ENCODE measurements at places on chromosomes 4 and X. TPM values are rescaled to one million over a fixed set of nuclear protein-coding genes. Genes with fewer than 3 reads are reported as not detected.

DNA sequence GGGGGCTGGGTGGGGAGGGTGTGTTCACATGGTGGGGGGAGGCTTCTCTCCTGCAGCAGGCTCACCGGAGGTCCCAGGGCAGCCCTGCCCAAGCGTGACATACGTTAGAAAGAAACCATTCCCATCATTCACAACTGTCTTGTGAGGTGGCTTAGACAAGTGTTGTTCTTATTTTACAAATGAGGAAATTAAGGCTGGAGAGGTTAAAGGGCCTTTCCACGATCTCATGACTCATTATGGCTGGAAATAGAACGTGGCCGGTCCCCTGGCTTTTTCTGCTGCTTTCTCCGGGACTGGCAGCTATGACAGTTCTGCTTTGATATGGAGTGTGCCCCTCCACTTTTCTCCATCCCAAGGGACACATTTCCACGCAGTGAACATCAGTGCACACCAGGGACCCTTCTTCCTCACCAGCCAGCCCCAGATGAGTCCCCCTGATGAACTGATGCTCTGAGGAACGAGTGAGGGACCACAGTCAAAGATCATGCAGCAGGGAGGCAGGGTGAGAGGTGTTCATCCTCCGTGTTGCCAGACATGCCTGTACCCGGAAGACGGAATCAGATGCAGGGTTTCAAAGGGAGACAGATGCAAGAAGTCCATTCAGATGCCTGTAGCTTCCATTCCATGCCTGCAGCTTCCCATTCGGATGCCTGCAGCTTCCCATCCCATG lies 64.0 kb upstream of the ACSL1 start:
- no peak for ATAC-seq

DNA sequence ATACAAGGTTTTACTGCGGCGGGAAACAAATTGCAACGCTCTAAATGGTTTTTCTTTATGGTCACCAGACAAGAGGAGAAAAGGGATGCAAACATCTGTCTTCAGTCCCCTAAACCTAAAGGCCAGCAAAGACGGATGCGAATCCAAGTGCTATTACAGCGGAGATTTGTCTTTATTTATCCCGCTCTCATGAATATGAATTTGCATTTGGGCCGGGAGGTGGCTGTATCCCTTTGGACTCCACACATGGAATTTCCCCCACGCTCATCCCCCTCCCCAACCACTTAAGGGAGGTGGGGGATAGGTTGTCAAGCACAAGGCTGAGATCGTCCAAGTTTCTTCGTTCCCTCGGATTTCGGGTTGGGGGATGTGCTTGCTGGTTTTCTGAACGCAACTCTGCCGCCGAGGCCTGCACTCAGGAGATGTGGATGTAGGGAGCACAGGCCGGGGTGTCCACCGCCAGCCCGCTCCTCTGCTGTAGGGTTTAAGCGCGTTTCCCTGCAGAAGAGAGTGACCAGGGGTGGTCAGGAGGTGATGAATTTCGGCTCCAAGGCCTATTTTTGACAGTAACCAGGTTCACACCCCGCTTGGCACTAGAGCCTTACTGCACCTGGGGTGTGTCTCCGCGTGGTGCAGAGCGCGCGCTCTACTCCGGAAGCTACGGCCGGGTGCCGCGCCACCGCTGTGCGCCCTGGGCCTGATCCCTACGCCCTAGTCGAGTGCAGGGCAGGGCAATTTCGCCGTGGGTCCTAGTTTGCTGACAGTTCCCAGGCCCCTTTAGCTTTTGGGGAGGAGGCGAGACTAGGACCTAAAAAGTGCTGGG lies 2.3 kb upstream of the PHOX2B start:
- ATAC-seq, result no peak

- no peak for ATAC-seq
These were observed 89.3 kb downstream of the MGST2 start for GRCh38 chr4:139754938-139755337.

- no peak for ATAC-seq
These were observed 17.3 kb downstream of the HTRA3 start for GRCh38 chr4:8286719-8287342.

GRCh38 chr4:156954587-156954986 lies 17.0 kb downstream of the PDGFC start:
- no peak for ATAC-seq

GRCh38 chrX:17820100-17820499 lies 41.0 kb downstream of the RAI2 start:
- no peak for ATAC-seq

GRCh38 chr4:181350615-181351415 lies 892.4 kb upstream of the TENM3 start:
- ATAC-seq, result no peak

GRCh38 chr4:53997898-53998297 lies 66.5 kb downstream of the CHIC2 start:
- ATAC-seq, result no peak

DNA sequence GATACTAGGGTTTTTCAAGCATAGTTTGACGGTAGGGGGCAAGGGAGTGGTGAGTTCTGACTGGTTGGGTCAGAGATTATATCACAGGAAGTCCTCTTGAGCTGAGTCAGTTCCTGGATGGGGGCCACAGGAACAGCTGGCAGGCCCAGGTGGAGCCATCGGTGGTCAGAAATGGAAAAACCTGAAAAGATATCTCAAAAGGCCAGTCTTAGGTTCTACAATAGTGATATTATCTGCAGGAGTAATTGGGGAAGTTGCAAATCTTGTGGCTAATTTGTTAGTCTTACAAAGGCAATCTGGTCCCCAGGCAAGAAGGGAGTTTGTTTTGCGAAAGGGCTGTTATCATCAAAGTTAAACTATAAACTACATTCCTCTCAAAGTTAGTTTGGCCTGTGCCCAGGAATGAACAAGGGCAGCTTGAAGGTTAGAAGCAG lies 159.3 kb downstream of the PTCHD1 start:
- ATAC-seq, result peak; percentile 43

DNA sequence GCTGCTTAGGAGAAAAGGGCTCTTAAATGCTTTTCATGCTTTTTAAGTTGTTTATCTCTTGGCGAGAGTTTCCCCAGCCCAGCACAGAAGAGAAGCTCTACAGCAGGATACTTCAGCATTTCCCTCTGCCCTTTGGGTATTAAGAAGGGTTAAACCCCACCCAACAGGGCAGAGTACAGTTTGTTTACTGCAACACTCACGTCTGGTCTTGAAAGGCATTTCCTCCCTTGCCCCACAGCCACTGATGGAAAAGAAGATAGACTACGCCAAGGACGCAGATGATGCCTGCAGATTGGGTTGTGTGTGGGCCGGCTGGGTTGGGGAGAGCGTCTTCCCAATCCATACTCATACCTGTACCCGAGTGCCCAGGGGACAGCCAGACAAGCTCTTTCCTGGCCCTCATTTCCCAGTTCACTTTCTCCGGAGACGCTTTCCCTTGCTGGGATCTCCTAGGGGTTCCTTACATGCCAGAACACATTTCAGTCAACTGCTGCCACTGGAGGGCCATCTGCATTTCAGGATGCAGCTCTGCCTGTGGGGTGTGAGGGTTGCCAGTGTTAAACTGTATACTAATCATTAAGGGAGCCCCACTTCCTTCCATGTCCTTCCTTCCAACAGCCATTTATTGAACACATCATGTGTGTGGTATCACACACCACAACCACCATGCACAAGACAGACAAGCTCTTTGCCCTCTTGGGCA lies 96.5 kb upstream of the DHX15 start:
- ATAC-seq, result no peak

DNA sequence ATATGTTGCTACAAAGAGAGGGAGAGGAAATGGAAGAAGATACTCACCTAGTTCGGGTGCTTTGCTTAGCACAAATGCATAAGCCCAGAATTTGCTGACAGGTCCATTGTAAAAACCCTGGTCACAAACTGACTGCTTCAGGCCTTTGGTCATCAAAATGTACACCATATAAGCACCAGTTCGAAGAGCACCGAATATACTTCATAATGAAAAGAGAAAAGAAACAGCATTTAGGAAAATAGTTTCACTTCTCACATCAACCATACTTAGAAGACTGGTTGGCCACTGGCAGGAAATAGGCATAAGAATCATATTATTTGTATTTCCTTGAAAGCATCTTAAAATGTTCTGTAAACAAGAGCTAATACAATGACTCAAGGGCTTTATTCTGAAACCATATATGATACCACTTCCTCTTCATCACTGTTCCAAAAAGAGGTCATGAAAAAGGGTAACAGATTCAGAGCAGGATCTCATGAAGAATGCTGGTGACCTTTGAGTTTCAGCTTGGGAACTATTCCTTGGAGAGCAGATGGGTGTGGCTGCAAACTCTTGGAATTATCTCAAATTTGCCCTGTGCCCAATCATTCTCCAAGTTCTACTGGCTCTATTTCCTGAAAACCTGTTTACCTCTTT lies 138.7 kb downstream of the ELOVL6 start:
- peak; percentile 65 for ATAC-seq

UBA6 gene
- 103 TPM for total RNA-seq

ATP1B4 gene
- not detected for total RNA-seq

PPM1K gene
- 49.9 TPM for total RNA-seq

UCP1 gene
- total RNA-seq, result not detected

HHIP gene
- not detected for total RNA-seq
